ENCODE measurements at places on chromosomes 2 and 18.

DNA sequence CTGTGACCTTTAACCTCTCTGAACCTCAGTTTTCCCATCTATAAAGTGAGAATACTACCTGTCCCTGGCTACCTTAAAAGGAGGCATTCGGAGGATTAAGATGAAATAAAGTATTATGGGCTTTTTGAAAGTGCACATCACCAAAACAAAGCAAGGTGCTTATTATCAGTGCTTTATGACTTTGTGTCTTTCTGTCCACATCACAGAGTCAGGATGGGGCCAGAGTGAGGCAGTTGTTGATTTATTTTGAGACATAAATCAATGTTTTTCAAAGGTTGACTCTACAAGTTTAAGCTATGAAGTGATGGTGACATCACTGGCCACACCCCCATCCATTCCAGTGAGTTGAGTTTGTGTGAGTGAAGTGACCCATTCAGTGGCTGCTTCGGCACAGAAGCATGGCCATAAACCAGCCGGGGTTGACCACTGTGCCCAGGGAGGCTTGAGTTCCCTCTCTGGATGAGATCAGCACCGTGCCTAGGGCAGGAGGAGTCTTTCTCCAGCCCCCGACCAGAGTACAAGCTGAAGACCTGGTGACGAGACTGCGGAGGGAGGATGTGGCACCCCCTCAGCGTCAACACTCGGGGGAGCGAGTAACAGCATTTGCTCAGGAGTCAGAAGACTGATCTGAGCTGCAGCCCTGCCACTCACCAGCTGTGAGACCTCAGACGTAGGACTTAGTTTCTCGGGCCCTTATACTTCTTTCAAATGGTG is 89.0 kb upstream of the PPP1CB start:
- no peak for DNase-seq

- DNase-seq: no peak
Measured at GRCh38 chr2:239195318-239195871, 205.4 kb downstream of the HDAC4 start.

DNA sequence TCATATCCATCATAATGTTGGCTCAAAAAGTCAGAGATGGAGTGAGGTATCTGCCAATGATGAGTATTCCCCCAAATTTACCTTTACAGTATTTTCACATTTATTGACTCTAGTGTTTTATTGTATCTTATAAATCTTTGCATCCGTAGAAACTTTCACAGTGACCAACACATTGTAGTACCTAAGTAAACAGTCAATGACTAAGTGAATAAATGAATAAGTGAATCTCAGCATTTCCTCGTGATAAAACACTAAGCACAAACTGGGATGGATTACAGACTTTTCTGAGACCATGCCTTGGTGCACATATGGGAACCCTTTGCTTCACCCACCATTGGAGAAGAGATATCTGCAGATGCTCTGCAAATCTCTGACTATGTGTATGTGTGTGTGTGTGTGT is 429.9 kb downstream of the NR4A2 start:
- no peak for DNase-seq

DNA sequence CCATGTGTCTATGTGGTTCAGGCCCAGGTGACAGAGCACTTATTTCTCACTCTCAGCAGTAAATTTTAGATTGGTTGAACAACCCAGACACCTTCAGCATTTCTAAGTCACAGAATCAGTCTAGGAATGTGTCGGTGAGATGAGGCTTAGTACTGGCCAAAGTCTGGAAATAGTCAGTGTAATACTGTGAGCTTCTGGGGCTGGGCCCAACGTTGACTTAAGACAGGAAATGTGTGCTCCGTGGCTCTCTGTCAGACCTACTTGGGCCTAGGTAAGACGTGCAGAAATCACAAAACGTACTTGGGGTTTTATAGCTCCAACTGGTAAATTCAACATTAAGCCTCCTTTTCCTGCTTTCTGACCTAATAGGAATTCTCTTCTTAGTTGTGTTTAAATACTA is 160.3 kb upstream of the COL3A1 start:
- no peak for DNase-seq

DNA sequence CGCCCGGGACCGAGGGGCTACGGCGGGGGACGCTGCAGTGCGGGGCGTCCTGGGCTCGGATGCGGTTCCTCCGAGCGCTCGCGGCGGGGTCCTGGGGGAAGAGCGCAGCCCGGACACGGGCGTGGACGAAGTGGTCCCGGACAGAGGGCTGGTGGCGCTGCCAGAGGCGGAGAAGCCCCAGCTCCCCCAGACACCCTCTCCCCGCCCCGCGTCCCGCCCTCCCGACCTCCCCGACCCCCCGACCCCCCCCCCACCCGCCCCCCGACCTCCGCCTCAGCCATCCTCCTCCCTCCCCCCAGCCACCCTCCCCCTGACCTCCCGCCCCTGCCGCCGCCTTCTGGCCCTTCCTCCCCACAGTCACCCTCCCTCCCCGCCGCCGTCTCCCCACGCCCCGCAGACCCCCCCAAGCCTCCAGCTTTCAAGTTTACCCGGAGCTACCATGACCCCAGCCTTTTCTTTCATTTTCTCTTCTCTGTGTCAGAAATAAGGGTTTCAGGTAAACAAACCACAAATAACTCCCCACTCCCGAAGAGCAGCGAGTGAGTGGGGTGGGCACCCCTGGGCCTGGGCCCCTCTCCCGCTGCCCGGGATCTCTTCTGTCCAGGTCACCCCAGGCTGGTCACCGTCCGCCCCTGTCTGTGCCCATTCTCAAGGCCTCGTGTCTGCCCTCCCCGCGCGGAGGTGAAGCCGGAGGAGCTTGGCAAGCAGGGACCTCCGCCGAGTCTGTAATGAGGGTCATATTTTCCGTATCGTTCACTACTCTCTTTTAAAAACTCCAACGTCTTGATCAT is 5.1 kb downstream of the NFATC1 start:
- no peak for DNase-seq

DNA sequence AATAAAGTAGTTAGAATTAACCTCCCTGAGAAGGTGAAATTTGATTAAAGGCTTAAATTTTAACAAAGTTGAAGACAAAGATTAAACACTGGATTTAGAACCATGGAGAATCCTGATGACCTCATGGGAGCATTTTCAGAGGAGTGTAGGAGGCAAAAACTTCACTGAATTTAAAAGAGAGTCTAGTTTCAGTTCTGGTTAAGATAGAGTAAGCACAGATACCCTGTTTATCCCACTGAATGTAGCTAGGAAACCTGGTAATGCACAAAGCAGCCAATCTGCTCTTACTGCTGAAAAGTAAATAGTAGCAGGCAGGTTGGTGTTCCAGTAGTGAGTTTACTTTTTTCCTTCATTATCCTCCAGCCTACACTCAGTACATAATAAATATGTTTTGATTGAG is 654.9 kb upstream of the SYT4 start:
- no peak for DNase-seq

- DNase-seq: no peak
Measured at GRCh38 chr2:25492726-25493125, 151.0 kb upstream of the DNMT3A start.

DNA sequence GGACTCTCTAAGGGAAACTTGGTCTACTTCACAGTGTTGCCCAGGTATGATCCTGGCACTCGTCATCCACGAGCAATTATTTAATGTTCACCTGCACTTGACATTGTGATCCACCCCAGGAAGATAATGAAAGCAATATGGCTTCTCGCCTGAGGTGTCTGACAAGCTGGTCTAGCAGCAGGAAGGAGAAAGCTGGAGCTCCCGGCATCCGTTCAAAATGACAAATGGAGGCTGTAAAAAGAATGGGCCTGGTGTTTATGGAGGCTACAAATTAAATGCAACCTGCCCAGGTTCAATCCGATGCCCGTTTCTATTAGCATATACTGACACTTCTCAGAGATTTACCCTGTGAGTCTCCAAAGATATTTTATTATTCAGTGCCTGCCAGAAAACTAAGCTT is 317.6 kb downstream of the CTNNA2 start:
- no peak for DNase-seq

GRCh38 chr2:196266855-196267254 is 95.5 kb upstream of the STK17B start:
- no peak for DNase-seq

GRCh38 chr2:27591745-27592144 is 8.9 kb downstream of the ZNF512 start:
- no peak for DNase-seq

- DNase-seq: no peak
Measured at GRCh38 chr2:120940726-120941256, 205.1 kb downstream of the GLI2 start.

GRCh38 chr18:54743605-54743995 is 84.7 kb upstream of the RAB27B start:
- DNase-seq: no peak

- DNase-seq: no peak
Measured at GRCh38 chr18:66749030-66749429, 145.1 kb upstream of the CDH19 start.

DNA sequence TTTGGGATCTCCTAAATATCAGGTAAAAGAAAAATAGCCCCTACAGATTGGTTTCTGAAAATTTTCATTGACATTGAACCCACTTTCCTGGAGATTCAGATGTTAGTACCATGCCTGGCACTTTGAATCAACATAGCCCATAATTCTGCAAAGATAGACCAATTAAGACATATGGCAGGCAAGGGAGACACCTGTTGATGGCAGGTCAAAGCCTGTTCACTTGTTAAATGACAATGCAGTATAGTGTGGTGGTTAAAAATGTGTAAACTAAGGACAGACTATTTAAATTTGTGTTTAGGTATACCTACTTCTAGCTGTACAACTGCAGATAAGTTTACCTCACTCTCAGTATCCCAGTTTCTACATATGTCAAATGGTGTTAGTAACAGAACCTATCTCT is 178.1 kb upstream of the MMADHC start:
- DNase-seq: no peak

DNA sequence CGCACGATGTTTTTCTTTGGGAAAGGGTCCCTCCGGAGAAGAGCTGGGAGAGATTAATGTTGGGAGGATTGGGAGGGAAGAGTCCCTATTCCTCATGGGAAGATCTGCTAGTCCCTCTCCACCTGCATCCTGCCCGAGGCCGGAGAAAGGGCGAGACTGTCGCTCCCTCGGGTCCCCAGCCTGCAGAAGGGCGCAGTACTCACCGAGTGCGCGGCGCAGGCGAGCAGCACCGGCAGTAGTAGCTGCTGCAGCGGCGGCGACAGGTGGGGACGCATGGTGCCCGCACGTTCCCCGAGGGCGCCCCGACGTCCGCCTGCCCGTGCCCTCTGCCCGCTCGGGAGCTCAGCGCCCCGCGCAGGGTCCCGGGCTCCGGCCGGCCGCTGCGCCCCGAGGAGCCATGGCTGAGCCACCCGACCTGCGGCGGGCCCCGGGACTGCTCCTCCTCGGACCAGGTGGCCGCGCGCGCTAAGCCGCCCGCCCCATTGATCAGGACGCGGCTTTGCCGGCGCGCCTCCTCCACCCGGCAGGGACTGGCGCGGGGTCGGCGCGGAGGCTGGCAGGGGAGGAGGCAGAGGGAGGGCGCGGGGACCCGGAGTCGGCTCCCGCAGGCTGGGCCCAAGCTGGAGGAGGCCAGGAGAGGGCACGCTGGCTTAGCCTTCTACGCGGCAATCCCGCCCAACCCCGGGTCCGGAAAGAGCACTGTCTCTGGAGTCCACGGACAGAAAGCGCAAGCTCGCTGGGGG is at the start of gene SCTR:
Gene SCTR (minus strand): TSS at position 532 of the 743 bp plus-strand sequence. CDS start 257 bp downstream, at position 275.
- DNase-seq: no peak

GRCh38 chr18:68842951-68843350 is 45.1 kb downstream of the CCDC102B start:
- no peak for DNase-seq

DNA sequence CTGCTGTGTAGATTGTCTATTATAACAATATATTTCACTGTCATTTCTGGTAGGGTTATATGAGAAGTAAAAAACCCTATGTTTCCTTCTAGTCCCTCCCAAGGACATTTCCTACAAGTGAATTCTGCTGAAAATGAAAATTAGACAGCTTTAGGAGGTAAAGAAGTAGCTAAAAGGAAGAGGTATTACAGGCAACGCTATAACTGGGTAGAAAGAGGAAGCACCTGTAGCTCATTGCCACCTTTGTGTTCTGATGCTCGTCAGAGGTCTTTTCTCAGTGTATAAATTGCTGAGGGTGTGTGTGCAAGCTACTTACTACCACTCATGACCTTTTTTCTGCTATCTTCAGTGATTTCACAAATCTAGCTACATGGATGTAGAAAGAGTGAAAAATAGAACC is 1.4 kb downstream of the DNAJC10 start:
- no peak for DNase-seq

GRCh38 chr2:191218292-191218898 is 26.8 kb upstream of the MYO1B start:
- DNase-seq: no peak

GRCh38 chr2:86352137-86352726 is 14.8 kb upstream of the REEP1 start:
- no peak for DNase-seq

DNA sequence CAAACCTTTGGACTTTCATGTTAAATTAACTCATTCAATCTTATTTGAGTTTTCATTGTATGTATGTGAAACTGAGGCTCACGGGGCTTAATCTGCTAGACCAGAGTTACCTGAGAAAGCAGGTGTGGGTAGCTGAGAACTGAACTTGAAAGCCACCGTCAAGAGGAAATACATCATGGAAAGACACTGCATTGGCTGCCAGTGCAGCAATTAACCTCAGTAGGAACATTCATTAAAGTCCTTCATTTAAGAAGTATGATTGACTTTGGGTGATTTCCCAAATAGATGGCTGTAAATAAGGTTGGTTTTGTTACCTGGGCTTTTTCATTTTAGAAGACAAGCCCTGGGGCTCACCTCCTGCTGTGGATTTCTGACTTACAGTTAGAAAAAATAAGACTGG is 36.5 kb upstream of the MGAT5 start:
- DNase-seq: no peak

- DNase-seq: no peak
Measured at GRCh38 chr2:83899271-83899670, 559.8 kb downstream of the SUCLG1 start.

DNA sequence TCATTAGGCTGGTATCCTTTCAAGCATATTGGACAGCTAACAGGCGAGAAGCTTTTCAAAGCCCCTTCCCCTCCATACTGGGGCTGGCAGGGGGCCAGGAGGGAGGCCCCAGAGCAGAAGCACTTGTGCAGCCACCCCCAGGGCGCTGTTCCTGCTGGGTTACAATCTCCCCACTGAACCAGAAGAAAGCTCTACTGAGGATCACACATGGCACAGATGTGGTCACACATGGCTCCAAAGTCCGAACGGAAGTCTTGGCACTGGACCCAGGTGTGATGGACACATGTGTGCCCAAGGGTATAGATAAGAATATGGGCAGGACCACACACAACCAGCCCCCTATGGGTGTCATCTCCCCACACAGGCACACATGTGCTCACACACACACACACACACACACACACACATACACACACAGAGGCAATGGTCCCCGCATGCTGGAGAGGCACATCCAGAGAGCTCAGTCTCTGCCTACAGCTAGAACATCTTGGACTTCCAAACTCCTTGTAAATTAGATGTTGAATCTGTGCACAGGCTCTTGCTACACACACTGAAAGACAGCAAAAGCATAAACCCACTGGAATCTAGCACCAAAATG is 56.4 kb downstream of the TTC32 start:
- no peak for DNase-seq
